Naive thymus-derived CD4-positive, alpha-beta T cell (primary cell): ENCODE measurements at places on chromosomes 4 and X.

GRCh38 chrX:52923781-52924241 lies 26.7 kb downstream of the FAM156B start:
- no peaks in the 10 kb centered on the region for H3K4me1 ChIP-seq
- no peak for DNase-seq
- H3K4me3 ChIP-seq = no peak overlapping the region
- H3K27ac ChIP-seq = no peak overlapping the region

- H3K36me3 ChIP-seq = no peaks in the 10 kb centered on the region
- H3K27ac ChIP-seq = no peak overlapping the region
- H3K4me1 ChIP-seq = no peaks in the 10 kb centered on the region
- no peaks in the 10 kb centered on the region for H3K27me3 ChIP-seq
- no peak overlapping the region for H3K4me3 ChIP-seq
- peak; percentile 5 for DNase-seq
These were observed 18.5 kb upstream of the DRD5 start for GRCh38 chr4:9762823-9763475.

GRCh38 chrX:105650986-105651385 lies 171.4 kb upstream of the NRK start:
- H3K4me1 ChIP-seq = no peaks in the 10 kb centered on the region
- H3K4me3 ChIP-seq = no peak overlapping the region
- no peak for DNase-seq
- H3K27me3 ChIP-seq = no peaks in the 10 kb centered on the region
- H3K27ac ChIP-seq = no peak overlapping the region
- H3K36me3 ChIP-seq = no peaks in the 10 kb centered on the region

DNA sequence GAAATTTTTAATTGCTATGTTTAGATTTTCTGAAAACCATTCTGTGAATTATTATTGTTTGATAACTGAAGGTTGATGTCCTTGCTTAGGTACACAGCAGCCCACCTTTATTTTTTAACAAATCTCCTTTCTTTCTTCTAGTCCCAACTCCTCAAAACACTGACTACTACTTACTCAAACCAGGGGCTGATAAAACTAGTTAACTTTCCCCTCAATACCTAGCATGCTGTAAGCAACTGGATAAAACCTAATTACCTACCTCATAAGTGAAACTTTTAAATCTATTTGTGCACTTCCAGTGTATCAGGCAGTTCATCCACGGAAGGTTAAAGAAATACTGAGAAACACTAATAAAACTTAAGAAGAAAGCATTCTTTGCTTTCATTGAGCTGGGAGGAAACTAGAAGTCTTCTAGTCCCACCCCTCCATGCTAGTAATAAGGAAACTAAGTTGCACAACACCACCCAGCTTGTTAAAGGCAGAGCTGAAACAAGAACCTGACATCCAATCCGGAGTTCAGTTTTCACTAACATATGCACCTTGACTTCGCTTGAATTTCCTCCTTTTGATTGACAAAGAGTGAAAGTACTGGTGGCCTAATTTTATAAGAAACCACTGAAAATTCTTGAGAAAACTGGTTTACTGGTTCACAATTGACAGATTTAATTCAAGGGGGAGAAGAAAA lies 180.2 kb upstream of the TET2 start:
- no peak overlapping the region for H3K4me3 ChIP-seq
- H3K27me3 ChIP-seq = no peaks in the 10 kb centered on the region
- no peaks in the 10 kb centered on the region for H3K36me3 ChIP-seq
- DNase-seq = peak; percentile 13
